ENCODE measurements at places on chromosomes 4 and X.

DNA sequence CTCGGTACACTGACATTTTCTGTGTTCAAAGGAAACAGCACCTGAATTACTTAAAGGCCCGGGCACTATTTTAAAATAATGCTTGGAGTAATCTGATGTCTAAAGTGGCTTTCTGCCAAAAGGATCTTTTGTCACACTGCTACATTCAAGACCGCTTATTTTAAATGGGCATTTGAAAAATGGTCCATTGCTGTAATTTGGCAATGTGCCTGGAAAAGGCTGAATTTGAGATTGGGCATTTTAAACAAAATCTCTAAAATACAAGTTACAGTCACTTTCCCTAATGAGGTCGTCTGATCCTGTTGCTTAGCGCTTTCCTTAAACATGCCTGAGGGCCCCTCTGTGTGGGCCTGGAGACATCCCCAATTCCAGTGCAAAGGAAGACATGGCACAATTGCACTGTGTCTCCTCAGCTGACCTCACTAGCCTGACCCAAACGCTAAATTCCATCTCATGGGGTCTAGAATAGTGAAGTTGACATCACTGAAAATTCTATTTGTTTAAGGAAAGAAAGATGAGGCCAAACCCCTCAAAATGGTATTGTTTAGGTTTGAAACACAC, 214.2 kb downstream of the GPC3 start:
- DNase-seq = no peak

GRCh38 chr4:139027776-139028175, 12.2 kb downstream of the NOCT start:
- DNase-seq = no peak

GRCh38 chrX:17475449-17476217, 100.6 kb downstream of the NHS start:
- no peak for DNase-seq

DNA sequence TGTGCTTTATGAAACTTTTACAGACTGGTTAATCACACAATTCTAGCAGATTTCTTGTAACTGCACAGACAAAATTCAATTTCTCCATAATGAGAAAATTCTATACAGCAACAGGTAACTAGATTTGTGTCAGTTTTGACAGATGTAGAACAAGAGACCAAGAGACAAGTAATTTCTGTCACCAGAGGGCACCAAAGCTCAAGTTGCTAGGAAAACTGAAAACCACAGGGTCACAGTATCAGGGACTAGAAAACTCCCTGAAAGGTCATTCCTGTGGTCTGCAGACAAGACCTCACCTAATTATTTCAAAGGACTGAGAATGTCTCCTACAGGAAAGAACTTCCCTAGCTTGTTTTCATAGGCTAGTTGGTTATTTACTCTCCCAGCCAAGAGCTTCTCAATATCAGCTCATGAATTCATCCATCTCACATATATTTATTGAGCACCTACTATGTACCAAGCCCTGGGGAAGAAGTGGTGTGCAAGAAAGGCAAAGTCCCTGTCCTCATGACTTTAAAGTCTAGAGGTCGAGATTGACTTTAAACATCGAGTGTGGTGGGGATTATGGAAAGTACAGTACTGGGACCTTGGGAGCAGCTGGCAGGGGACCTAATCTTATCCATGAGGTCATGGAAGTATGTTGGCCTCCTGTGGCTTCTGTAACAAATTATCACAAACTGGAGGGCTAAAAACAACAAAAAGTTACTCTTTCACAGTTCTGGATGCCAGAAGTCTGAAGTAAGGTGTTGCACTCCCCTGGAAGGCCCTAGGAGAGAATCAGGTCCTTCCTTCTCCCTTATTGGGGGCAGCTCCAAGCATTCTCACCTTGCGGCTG, 47.8 kb upstream of the SETD7 start:
- DNase-seq = peak; percentile 81

DNA sequence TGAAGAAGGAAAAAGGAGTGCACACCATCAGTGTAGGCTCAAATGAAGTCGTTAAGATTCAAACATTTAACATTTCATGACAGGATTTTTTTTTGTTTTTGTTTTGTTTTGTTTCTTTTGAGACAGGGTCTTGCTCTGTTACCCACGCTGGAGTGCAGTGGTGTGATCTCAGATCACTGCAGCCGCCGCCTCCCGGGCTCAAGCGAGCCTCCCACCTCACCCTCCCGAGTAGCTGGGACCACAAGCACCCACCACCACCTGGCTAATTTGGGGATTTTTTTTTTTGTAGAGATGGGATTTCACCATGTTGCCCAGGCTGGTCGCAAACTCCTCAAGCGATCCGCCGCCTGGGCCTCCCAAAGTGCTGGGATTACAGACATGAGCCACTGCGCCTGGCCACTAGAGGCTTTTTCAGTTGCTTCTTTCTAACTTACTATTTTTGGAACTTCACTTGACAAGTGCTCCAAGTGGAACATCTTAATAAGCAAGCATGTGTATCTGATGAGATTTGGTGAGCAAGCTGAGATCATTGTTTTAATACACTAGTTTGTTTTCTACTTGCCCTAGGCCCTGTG, 78.9 kb upstream of the CNKSR2 start:
- no peak for DNase-seq

GRCh38 chr4:76535603-76536372, 100.8 kb downstream of the SHROOM3 start:
- DNase-seq = no peak
